ENCODE measurements at places on chromosomes 3 and 15. TPM values are rescaled to one million over a fixed set of nuclear protein-coding genes. Genes with fewer than 3 reads are reported as not detected.

The PIERCE2 gene
- polyA plus RNA-seq: 2.2 TPM

The GP9 gene
- 4.3 TPM for polyA plus RNA-seq

The FBXO40 gene
- polyA plus RNA-seq: 0.18 TPM

The SHC4 gene
- not detected for polyA plus RNA-seq

The CPA3 gene
- not detected for polyA plus RNA-seq

The SLC33A1 gene
- 13.0 TPM for polyA plus RNA-seq

The PIF1 gene
- 2.4 TPM for polyA plus RNA-seq

The NKIRAS1 gene
- 2.8 TPM for polyA plus RNA-seq

The LRTM1 gene
- polyA plus RNA-seq: not detected

The PHC3 gene
- 81.2 TPM for polyA plus RNA-seq

The IL17RE gene
- not detected for polyA plus RNA-seq

The CHL1 gene
- 4.1 TPM for polyA plus RNA-seq

The SRP14 gene
- polyA plus RNA-seq: 753 TPM

The VIPR1 gene
- polyA plus RNA-seq: 3.1 TPM

The KLF15 gene
- not detected for polyA plus RNA-seq

The C3orf85 gene
- not detected for polyA plus RNA-seq

The TMEM45A gene
- polyA plus RNA-seq: 0.14 TPM

The ACKR4 gene
- polyA plus RNA-seq: not detected

The WWTR1 gene
- 1.2 TPM for polyA plus RNA-seq

The CACNA2D2 gene
- 0.11 TPM for polyA plus RNA-seq

The MELTF gene
- not detected for polyA plus RNA-seq

The HTR3E gene
- polyA plus RNA-seq: not detected

The GP5 gene
- polyA plus RNA-seq: 0.05 TPM

The TM4SF18 gene
- not detected for polyA plus RNA-seq

The SERPINI2 gene
- polyA plus RNA-seq: not detected

The ECE2 gene
- not detected for polyA plus RNA-seq
